ENCODE measurements at places on chromosomes 6 and 20.

- DNase-seq, result no peak
Measured at GRCh38 chr20:59561614-59562277, 42.6 kb upstream of the PHACTR3 start.

GRCh38 chr20:56925831-56926170 lies 296.7 kb downstream of the TFAP2C start:
- no peak for DNase-seq

DNA sequence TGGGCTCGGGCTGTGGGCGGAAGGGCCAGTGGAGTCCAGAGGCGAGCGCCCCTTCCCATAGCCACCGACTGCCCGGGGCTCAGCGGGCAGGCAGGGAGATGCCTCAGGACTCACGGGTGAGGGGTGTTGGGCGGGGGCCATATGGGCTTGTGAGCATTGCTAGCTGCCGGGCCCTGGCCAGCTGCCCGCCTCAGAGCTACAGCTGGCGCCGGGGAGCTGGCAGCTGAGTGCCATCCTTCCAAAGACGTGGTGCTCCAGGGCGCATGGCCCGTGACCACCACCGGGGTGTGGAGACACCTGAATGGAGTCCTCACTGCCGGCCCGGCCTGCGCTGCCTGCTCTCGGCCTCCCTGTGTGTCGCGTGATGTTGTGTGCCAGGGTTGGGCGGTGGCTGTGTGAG lies 10.6 kb upstream of the RBBP8NL start:
- DNase-seq, result no peak

GRCh38 chr6:53796451-53796780 lies 1.6 kb downstream of the LRRC1 start:
- no peak for DNase-seq

GRCh38 chr20:59688999-59689398 lies 84.7 kb downstream of the PHACTR3 start:
- DNase-seq, result no peak

GRCh38 chr20:33896509-33896908 lies 85.4 kb downstream of the CHMP4B start:
- DNase-seq, result no peak

GRCh38 chr6:88867841-88868731 lies 95.3 kb downstream of the RNGTT start:
- no peak for DNase-seq

DNA sequence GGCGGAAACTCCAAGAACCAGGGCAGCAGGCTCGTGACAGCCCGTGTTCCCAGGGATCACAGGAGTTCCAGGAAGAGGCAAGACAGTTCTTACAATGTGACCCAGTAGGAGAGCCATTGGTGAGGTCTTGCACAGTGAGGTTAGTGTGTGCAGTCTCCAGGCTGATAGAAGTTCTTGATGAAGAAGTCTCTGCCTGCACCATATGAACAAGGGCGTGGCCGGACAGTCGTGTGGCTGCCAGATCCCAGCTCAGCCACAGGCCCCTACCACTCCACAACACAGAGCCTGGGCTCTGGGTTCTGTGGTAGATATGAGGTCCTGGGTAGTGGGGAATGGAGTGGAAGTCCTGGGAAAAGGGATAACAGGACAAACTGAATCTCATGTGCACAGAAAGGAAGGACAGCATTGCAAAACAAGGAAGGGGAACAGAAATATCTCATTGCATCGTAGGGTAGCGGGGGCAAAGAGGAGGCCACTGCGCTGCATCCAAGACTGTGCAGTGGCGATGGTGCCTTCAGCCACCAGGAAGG lies 65.2 kb downstream of the STX11 start:
- peak; percentile 38 for DNase-seq

DNA sequence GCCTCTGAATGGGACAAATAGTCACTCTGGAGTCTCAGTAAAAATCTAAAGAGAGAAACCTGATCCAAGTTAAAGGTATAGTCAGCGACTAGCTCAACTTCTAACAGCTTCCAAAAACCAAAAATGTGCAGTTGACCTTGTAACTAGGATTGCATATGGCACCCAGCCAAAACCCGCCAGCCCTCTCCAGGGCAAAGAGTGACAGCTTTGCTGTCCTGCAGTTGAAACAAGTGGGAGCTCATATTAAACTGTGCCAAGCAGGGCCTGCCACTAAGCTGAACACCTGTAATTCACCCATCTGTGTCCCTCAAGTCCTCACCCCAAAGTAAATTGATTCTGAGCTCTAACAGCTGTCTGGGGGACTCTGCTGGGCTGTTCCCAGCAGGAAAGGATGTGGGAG lies 695.3 kb downstream of the MAFB start:
- DNase-seq, result no peak

GRCh38 chr6:107822176-107823046 lies 1.7 kb downstream of the SCML4 start:
- no peak for DNase-seq

GRCh38 chr6:9766240-9766915 lies 648.5 kb downstream of the TFAP2A start:
- DNase-seq, result no peak

DNA sequence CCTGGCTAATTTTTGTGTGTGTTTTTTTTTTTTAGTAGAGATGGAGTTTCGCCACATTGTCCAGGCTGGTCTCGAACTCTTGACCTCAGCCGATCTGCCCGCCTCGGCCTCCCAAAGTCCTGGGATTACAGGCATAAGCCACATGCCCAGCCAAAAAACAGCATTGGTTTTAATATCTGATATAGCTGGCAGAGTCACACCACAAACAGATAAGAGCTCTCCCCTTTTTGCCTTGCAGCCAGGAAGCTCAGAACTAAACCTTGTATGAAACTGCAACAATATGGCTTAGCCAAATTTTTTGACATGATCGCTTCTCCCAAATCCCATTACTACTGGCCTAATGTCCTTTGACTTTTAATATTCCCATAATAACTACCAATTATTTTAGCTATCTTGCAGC lies 4.9 kb downstream of the ACOT8 start:
- DNase-seq, result no peak

DNA sequence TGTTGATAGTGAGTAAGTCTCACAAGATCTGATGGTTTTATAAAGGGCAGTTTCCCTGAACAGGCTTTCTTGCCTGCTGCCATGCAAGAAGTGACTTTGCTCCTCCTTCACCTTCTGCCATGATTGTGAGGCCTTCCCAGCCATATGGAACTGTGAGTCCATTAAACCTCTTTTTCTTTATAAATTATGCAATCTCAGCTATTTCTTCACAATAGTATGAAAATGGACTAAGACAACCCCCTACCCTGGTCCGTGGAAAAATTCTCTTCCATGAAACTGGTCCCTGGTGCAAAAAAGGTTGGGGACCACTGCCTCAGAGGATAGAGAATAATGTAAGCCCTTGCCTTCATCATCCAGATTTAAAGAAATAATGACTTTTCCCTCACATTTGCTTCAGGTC lies 861.3 kb downstream of the QKI start:
- DNase-seq, result no peak

- DNase-seq, result peak; percentile 93
Measured at GRCh38 chr6:154169193-154169847, 130.3 kb downstream of the OPRM1 start.

DNA sequence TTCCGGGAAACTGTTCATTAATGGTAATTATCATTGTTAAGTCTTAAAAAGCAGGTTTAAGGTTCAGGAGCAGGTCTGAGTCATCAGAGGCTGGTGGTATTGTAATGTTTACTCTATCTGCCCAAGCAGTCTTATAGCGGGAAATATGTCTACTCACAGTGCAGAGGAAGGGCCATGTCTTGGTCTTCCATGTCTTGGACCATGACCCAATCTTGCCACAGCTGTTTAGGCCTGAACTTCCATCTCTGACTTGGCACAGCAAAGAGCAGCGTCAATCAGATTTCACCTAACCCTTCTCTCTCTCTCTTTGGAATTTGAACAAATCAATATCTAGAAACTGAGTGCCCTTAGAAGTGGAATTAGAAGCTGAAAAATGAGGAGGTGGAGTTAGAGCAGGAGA lies 25.8 kb downstream of the SLC2A12 start:
- DNase-seq, result no peak

All from HL-60 (cell line).